ENCODE measurements at places on chromosomes 2 and 18. TPM values are rescaled to one million over a fixed set of nuclear protein-coding genes. Genes with fewer than 3 reads are reported as not detected.

The ZNF521 gene
- 55.1 TPM for total RNA-seq

The ACTG2 gene
- total RNA-seq: 16.5 TPM

The SH3YL1 gene
- 10.6 TPM for total RNA-seq

The CNDP1 gene
- 0.15 TPM for total RNA-seq

The VWA3B gene
- not detected for total RNA-seq

The RAB6C gene
- not detected for total RNA-seq

The CDH2 gene
- 12.0 TPM for total RNA-seq

The CYP27C1 gene
- total RNA-seq: not detected

The TGFA gene
- not detected for total RNA-seq

The NOL4 gene
- not detected for total RNA-seq

The HIBCH gene
- 6.8 TPM for total RNA-seq

The EMILIN1 gene
- total RNA-seq: 191 TPM

The RIT2 gene
- not detected for total RNA-seq

The TUBA3E gene
- total RNA-seq: not detected

The CHAC2 gene
- 8.5 TPM for total RNA-seq

The LIPT1 gene
- 2.1 TPM for total RNA-seq

The DYNAP gene
- total RNA-seq: not detected

The ACKR3 gene
- total RNA-seq: 0.15 TPM

The FIGN gene
- total RNA-seq: 0.74 TPM

The CENPA gene
- 23.4 TPM for total RNA-seq

The UGT1A3 gene
- total RNA-seq: not detected

The CTLA4 gene
- not detected for total RNA-seq

The CHRND gene
- not detected for total RNA-seq

The PRADC1 gene
- 34.5 TPM for total RNA-seq

The MALT1 gene
- total RNA-seq: 8.3 TPM

The REG3A gene
- not detected for total RNA-seq

The CIB4 gene
- total RNA-seq: not detected

The EPB41L3 gene
- 36.8 TPM for total RNA-seq

The CFC1 gene
- total RNA-seq: not detected

The RTP5 gene
- not detected for total RNA-seq

The ARHGAP28 gene
- total RNA-seq: 7.4 TPM

The MOGAT1 gene
- not detected for total RNA-seq

The IL36B gene
- total RNA-seq: not detected

The AGFG1 gene
- 44.9 TPM for total RNA-seq

The SAG gene
- not detected for total RNA-seq

The SLC5A6 gene
- total RNA-seq: 27.1 TPM

The GPR75 gene
- 0.67 TPM for total RNA-seq

The ALPG gene
- total RNA-seq: not detected

The SERPINB5 gene
- total RNA-seq: not detected

The TFPI gene
- total RNA-seq: 140 TPM

The AFTPH gene
- 9.8 TPM for total RNA-seq

The SPDYA gene
- 0.17 TPM for total RNA-seq

The PROKR1 gene
- not detected for total RNA-seq

The CXCR1 gene
- not detected for total RNA-seq

The TGIF1 gene
- total RNA-seq: 93.4 TPM

The AMER3 gene
- not detected for total RNA-seq

The AGPS gene
- total RNA-seq: 27.8 TPM

The CCDC68 gene
- 3.7 TPM for total RNA-seq

The ANKRD53 gene
- 2.2 TPM for total RNA-seq

The DDX1 gene
- 47.4 TPM for total RNA-seq

The CCT7 gene
- total RNA-seq: 493 TPM

The CRYBA2 gene
- total RNA-seq: not detected

The GALNT5 gene
- 9.5 TPM for total RNA-seq

The DCDC2C gene
- total RNA-seq: not detected

The BOLL gene
- total RNA-seq: not detected

All from bronchus fibroblast of lung (primary cell).